ENCODE measurements at places on chromosomes 6 and 20.

GRCh38 chr6:166364456-166364855, 18.3 kb downstream of the MPC1 start:
- no peak for DNase-seq

DNA sequence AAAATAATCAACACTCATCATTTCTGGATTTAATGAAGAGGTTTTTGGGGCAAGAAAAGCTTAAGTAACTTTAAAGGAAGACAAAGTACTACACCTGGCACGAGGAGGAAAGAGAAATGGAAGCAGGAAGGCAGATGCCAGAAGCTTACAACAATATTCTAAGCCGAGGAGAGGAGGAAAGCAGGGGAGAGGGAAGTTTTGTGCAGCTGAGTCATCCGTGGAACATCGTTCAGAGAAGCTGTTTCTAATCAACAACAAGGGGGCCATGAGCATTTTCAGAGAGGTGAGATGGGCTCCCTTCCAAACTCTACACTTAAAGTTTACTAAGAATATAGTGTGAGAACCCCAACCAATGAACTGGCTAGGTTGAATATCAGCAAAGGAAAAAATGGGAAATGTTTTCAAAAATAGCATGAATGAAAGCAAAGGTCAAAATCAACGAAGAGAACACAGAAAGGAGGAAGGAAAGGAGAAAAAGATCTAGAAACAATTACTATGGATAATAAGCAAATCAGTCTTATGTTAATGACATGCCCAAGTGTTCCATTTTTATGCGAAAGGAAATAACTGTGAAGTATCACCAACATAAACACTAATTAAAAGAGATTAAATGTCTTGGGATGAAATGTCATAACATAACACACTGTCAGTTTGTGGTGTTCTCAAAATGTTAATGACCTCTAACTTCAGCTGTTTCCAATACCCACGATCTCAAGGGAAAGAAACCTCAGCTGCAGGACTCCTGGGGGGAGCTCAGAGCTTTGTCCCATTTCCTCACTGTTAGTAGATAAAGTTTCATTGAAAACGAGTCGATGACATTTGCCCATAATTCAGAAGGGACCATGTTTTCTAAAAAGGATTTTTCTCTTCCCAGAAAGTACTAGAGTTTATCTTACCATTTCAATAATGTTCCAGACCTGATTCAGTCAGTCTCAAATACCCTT, 203.4 kb upstream of the STXBP5 start:
- DNase-seq = no peak

- no peak for DNase-seq
Measured at GRCh38 chr20:6976106-6976900, 208.8 kb downstream of the BMP2 start.

DNA sequence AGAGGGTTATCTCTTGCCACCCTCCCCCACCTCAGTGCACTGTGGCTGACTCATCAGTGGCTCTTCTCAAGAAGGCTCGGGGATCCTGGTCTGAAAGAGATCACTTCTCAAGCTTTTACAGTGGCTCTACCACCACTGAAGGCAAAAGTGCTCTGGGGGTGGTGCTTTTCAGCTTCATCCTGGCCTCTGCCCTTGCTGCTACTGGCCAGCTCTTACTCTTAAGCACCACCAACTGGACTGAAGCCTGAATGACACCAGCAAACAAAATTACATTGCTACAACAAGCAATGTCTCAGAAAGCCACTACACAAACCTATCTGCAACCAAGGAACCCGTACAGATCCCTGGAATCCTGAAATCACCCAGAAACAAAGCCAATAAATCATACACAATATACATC, 402.1 kb downstream of the EPHA7 start:
- DNase-seq = no peak

GRCh38 chr20:7540018-7540417, 400.2 kb downstream of the HAO1 start:
- no peak for DNase-seq

DNA sequence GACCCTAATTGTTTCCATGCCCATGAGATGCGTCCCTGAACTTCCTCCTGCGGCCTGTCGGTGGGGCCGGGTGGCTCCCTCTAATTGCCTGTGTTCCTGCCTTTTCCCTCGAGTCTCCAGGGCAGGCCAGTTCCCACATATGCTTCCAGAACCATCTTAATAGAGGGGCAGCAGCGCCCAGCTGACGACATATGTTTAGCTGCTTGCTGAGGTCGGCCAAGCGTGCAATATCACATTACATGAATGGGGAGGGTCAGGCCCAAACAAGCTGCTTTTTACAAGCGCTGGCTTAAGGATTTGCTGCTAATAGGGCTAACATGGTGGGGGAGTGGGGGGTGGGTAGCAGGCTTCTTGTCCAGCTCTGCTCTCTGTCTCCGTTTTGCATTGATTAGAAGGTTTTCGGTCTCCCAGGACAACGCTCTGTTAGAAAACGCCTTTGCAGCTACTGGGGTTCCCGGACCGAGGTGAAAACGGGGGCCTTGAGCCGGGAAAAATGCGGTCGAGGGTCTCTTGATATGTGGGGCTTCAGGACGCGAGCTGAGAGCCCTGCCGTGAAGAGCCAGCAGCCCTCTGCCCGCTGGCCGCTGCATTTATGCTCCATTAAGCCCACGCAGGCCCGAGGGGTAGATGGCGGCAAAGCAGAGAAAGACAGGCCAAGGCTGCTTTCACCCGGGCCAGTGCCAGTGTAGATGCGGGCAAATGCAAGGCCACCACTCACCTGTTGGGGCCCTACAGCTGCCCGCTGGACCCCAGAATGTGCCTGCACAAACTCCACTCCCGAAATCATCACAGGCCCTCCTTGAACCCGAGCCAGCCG, 308.5 kb downstream of the BMP7 start:
- peak; percentile 92 for DNase-seq

DNA sequence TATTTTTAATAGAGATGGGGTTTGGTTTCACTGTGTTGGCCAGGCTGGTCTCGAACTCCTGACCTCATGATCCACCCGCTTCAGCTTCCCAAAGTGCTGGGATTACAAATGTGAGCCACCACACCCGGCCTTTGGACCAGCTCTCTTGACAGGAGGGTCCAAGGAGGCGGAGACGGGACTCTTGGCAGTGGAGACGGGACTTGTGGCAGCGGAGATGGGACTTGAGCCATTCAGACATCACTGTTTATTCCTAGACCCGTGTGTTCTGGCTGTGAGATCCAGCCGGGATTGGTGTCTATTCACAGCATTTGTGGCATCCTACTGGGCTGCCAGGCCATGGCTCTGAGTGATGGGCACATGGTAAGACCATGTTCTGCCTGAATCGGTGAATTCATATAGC, 25.6 kb downstream of the PRPF6 start:
- DNase-seq = no peak

DNA sequence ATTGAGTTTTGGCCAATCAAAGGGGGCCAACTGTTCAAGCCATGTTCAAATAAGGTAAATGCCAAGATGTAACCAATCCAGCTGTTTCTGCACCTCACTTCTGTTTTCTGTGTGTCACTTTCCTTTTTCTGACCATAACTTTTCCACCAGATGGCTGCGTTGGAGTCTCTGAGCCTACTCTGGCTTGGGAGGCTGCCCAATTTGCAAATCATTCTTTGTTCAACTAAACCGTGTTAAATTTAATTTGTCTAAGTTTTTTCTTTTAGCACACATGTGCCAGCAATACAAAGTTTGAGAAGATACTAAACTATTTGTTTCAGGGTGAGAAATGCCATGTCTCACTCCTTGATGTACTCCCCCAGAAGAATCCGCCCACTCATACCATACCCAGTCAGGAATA, 52.1 kb downstream of the IYD start:
- DNase-seq = no peak

GRCh38 chr6:30364591-30364990, 19.6 kb downstream of the RPP21 start:
- no peak for DNase-seq

GRCh38 chr6:28983838-28984237, 21.3 kb downstream of the ZNF311 start:
- no peak for DNase-seq

- DNase-seq = peak; percentile 43
Measured at GRCh38 chr20:20837574-20838021, 125.2 kb upstream of the RALGAPA2 start.

- DNase-seq = no peak
Measured at GRCh38 chr6:41470331-41471063, 75.7 kb upstream of the FOXP4 start.

DNA sequence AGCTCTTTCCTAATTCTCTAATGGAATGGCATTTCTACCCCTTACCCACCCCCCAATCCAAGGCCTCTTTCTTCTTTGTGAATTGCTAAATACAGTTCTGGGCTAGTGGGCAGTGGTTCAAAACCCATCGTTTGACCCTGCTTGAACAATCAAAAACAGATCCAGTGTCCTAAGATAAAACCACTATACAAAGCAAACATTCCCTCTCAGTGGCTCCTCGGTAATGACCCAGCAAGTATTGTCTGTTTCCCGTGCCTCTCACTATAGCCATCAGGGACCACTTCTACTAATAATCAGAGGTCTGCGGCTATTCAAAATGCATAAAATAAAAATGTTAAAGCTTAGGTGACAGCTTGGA, 143.5 kb upstream of the AKAP12 start:
- no peak for DNase-seq

DNA sequence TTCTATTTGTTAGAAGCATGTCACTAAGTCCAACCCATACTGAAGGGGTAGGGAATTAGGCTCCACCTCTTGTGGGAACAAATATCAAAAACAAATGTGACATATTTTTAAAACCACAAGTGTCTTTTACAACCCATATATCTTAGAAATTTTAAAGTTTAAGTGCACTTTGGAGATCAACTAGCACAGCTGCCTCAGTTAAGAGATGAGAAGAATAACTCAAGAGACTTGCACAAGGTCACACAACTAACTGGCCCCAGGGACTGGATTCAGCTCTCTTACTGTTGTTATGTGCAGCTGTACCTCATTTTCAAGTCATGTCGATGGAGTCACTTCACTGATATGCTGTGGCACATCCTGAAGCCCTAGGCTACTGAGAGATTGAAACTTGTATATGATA, 102.9 kb upstream of the BMP2 start:
- DNase-seq = no peak

DNA sequence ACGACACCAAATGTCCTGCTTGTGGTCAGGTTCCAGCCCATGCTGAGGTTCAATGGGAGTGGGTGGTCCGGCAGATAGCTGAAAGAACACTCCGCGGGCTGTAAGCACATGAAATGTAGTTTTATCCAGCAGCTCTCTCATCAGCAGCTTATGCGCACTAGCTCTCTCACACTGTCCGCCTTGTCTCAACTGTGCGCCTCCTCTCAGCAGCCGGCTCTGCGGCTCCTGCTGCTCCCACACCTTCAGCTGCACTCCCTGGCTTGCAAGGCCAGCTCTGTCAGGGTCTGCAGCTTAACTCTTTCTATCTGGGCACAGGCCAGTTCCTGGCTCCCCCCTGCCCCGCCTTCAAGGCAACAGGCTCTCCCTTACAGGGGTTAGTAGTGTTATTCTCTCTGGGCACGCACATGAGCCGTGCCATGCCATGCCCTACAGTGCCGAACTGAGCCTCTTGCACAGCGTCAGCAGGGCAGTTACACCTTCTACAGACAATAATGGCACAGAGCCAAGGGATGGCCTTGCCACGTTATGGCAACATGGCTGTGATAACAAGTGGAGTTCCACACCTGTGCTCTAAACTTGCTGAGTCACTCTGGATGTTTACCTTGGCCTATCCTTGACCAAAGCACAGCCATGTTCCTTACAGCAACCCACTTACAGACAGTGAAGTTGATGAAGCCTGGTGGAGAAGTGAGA, 84.0 kb upstream of the LRFN2 start:
- DNase-seq = no peak

- no peak for DNase-seq
Measured at GRCh38 chr20:54469293-54469692, 6.1 kb upstream of the DOK5 start.

GRCh38 chr6:116682334-116682712, 1.3 kb downstream of the KPNA5 start:
- DNase-seq = no peak

DNA sequence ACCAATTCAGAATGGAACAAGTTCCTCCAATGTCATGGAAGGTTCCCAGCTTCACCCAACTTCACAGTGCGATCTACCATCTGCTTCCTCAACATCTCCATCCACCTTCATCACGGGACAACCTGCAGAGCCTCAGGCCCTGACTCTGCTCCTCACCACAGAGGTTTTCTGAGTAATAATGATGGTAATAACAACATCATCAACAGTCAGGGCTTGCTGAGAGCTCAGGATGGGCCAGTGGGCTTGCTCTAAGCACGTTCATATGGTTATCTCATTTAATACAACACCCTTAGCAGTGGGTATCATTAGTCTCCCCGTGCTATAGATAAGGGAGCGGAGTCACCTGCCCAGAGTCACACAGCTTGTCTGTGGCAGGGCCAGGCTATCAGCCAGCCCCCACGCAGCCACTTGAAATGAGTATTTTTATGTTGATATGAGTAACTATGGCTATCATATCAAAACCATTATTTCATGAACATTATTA, 38.6 kb downstream of the PREX1 start:
- no peak for DNase-seq

DNA sequence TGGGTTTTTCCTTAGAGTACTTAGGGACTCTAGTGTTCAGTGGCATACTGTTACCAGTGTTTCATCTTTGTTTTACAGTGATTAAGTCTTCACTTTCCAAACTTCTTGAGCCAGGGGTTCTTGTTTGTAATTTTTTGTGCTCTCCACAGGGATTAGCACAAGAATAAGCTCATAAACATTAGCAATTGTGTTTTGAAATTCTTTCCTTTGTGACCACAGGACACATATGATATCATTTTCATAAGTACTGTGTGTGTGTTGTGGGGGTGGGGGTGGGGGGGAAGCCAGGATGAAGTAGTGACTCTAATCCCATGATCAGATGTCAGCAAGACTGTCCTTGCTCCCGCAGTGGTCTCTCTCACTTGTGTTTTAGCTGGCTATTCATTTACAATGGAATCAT, 101.5 kb upstream of the SCP2D1 start:
- no peak for DNase-seq

GRCh38 chr6:4017834-4018170, 61.1 kb downstream of the FAM217A start:
- peak; percentile 60 for DNase-seq

- DNase-seq = no peak
Measured at GRCh38 chr6:71621918-71622519, 264.3 kb upstream of the RIMS1 start.

DNA sequence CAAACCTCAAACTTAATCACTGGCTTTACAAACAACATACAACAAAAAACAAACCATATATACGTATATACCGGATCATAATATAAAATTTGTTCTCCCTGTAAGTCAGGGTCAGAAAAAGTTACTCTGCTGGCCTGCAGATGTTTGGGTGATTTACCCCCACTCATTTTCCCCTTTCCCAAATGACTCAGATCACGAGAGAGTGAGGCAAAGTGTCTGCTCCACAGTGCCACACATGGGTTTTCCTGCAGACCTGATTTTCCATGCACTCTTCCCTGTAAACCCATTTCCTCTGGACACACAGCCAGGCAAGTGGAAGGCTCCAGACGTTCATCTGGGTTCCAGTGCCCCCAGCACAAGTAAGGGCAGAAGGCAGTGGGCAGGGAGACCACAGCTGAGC, 23.5 kb downstream of the GFOD1 start:
- no peak for DNase-seq

- DNase-seq = no peak
Measured at GRCh38 chr6:164315376-164315775, 900.9 kb downstream of the QKI start.

GRCh38 chr6:70353448-70353847, 50.6 kb upstream of the COL9A1 start:
- DNase-seq = no peak

GRCh38 chr6:77678048-77678447, 25.2 kb downstream of the MEI4 start:
- DNase-seq = no peak

- no peak for DNase-seq
Measured at GRCh38 chr6:99780556-99780885, 173.9 kb downstream of the PRDM13 start.

GRCh38 chr6:121851056-121851455, 415.6 kb downstream of the GJA1 start:
- DNase-seq = no peak

All from renal pelvis (tissue), 12 donors.